Head of caudate nucleus (tissue), 42 donors: ENCODE measurements at places on chromosomes 4 and X.

DNA sequence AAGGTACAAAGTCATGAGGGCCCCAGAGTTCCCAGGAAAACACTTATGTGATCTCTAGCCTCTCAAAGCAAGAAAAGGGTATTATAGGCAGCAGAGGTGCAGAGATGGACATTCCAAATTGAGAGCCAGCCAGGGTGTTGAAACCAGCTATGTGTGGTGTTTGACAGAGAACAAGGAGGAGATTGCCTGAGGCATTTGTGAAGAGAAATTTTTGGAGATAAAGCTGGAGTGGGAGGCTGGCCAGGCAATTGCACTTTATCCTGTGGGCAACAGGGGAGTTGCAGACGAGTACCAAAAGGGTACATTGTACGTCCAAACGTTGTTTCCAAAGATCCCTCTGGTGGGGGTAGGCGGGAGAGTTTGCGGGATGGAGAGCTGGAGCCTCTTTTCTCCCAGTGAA lies 2.5 kb upstream of the GABRE start:
- no peak for DNase-seq

- DNase-seq, result no peak
These were observed 666.2 kb downstream of the KCTD8 start for GRCh38 chr4:43782391-43782790.

DNA sequence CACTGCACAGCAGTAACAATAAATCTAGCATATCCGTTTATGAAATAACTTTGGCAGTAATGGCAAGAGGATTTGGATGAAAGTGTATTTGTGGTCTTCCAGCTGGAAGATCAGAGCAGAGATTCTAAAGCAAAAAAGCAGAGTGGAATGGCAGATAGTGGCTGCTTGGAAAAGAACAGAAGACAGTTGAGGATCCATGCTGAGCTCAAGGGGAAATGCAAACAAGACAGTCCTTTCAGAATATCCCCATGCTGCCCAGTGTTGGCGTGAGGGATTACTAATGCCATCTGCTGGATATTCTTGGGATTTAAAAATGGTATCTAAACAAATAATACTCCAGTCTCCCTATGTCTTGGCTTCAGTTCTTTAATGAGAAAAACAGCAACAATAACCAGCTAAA lies 629.1 kb upstream of the ATOH1 start:
- DNase-seq, result no peak

DNA sequence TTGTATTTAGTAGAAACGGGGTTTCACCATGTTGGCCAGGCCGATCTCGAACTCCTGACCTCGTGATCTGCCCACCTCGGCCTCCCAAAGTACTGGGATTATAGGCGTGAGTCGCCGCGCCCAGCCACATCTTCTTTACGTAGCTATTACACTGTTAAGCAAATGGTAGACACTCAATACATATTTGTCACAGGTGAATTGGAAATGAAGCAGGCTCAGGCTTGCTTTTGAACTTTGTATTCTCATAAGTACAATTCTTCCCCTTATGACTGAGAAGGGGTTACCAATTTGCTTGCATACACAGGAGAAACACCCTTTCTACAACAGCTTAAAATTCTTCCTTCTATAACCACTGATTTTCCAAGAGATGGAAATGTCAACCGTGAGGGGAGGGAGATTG lies 787 bp upstream of the SRPX2 start:
- DNase-seq, result no peak

DNA sequence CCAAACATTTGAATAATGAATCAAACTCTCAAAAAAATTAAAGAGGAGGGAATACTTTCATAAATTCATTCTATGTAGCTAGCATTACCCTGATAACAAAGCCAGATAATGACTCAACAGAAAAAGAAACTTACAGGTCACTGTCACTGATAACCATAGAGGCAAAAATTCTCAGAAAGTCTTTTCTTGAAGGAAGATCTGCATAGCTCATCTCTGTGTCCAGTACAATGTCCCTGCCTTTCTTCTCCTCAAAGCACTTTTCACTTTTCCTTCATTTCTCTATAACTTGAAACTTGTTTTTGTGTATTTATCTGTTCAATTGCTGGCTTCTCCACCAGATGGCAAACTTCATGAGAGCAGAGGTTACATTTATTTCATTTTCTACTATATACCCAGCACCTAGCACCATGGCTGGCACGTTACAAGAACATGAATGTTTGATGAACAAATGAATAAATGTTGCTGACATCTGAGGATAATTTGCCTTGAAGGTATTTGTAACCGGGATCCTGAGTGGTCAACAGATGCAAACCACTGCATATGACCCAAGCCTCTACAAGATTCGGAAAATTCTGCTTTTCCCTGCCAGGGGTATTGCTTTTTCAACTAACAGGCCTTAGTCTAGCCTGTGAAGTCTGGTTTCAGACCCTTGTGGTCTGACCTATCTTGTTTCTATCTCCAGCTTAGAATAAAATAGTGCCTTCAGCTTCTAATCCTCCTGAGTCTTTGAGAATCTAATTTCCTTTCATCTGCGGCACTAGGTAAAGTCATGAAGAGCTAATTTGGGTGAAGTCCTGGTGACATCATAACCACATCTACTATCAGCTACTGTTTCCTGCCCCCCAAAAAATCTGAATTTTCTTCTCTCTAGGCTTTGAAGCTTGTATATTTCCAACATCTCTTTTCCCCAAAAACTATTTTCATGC lies 52.5 kb upstream of the ANTXR2 start:
- DNase-seq, result no peak

DNA sequence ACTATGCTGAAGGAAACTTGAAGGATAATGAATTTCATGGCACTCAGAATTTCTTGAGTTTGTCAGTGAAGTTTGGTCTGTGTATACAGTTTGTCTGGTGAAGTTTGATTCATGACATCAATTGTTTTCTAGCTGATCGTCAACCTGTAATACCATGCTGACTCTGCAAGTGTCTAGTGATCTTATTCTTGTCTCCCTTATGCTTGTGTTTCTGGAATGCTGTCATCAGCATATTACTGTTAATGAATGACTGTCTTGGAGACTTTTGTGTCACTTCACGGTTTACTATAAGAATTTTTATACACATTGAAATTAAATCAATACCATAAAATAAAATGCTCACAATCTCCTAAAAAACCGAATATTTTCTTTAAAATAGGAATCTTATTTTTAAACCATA lies 779.0 kb downstream of the CCSER1 start:
- no peak for DNase-seq

- no peak for DNase-seq
These were observed 569.3 kb upstream of the DIPK2B start for GRCh38 chrX:45769761-45770582.
